Left ventricle myocardium inferior (tissue), 1 donor: ENCODE measurements at places on chromosomes 4 and X. TPM values are rescaled to one million over a fixed set of nuclear protein-coding genes. Genes with fewer than 3 reads are reported as not detected.
A peak's percentile ranks its signal among the peaks of the same experiment; 100 is the strongest.

GRCh38 chr4:2007804-2008670 is 737 bp downstream of the NELFA start:
- peak overlapping the region; percentile 99 for H3K27ac ChIP-seq
- H3K36me3 ChIP-seq = peaks cover 33% of the 10 kb centered on the region
- H3K4me1 ChIP-seq = peaks cover 50% of the 10 kb centered on the region
- H3K27me3 ChIP-seq = no peaks in the 10 kb centered on the region
- peak overlapping the region; percentile 91 for H3K4me3 ChIP-seq

GRCh38 chrX:50565718-50566117 is 95.1 kb upstream of the DGKK start:
- DNase-seq = no peak
- no peak overlapping the region for H3K27ac ChIP-seq
- no peak overlapping the region for H3K4me3 ChIP-seq
- H3K4me1 ChIP-seq = no peaks in the 10 kb centered on the region

- no peaks in the 10 kb centered on the region for H3K36me3 ChIP-seq
- H3K27me3 ChIP-seq = peaks cover 77% of the 10 kb centered on the region
- no peak overlapping the region for H3K4me3 ChIP-seq
- H3K4me1 ChIP-seq = no peaks in the 10 kb centered on the region
- DNase-seq = no peak
These were observed 8.8 kb downstream of the JAKMIP1 start for GRCh38 chr4:6191448-6192130.

GRCh38 chr4:134243742-134244713 is 42.4 kb upstream of the PABPC4L start:
- H3K36me3 ChIP-seq = no peaks in the 10 kb centered on the region
- H3K4me1 ChIP-seq = no peaks in the 10 kb centered on the region
- no peaks in the 10 kb centered on the region for H3K27me3 ChIP-seq
- DNase-seq = no peak
- no peak overlapping the region for H3K4me3 ChIP-seq

DNA sequence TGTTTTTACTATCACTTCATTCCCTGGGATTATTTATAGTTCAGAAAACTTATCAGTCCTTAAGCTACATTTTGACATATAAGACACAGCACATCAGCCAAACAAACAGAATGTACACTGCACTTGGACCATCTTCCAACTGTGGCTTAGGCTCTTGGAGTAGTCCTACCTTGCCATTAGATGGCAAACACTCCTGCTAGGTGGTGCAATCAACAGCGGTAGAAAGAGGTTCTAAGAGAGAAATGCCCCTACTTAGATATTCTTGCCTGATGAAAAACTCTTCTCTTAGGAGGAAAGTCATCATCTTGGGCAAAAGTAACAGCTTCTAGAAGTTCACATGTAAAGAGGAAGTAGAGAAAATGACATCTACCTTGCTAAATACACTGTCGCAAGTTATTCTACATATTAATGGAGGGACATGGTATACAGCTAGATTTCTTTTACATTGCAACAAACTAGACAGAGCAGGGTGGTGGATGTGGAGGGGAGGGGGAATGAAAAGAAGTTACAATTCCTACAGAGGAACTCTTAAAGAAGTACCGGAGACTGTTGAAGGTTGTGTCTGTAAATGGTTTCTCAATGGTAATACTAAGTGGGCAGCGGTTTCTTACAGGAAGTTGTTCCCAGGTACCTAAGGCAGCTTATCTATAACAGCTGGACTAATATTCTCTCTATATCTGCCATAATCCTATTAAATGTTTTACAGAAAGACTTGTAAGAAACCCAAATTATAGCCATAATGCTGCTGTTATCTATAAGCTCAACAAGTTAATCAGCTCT is 8.1 kb upstream of the STPG2 start:
- H3K36me3 ChIP-seq = no peaks in the 10 kb centered on the region
- H3K27ac ChIP-seq = no peak overlapping the region
- DNase-seq = no peak
- H3K27me3 ChIP-seq = no peaks in the 10 kb centered on the region

GRCh38 chrX:39729981-39730661 is 367.6 kb downstream of the BCOR start:
- no peaks in the 10 kb centered on the region for H3K36me3 ChIP-seq
- H3K27me3 ChIP-seq = no peaks in the 10 kb centered on the region
- H3K27ac ChIP-seq = no peak overlapping the region
- no peak overlapping the region for H3K4me3 ChIP-seq
- no peak for DNase-seq

- H3K27me3 ChIP-seq = no peaks in the 10 kb centered on the region
- DNase-seq = no peak
- no peaks in the 10 kb centered on the region for H3K4me1 ChIP-seq
- H3K4me3 ChIP-seq = no peak overlapping the region
- no peaks in the 10 kb centered on the region for H3K36me3 ChIP-seq
These were observed 329.9 kb downstream of the TECRL start for GRCh38 chr4:64079316-64079715.

GRCh38 chr4:77120886-77121508 is 36.0 kb upstream of the CCNG2 start:
- H3K4me1 ChIP-seq = no peaks in the 10 kb centered on the region
- no peak for DNase-seq
- H3K27me3 ChIP-seq = peaks cover 35% of the 10 kb centered on the region
- H3K27ac ChIP-seq = no peak overlapping the region
- no peak overlapping the region for H3K4me3 ChIP-seq

- H3K4me3 ChIP-seq = no peak overlapping the region
- peaks cover 47% of the 10 kb centered on the region for H3K36me3 ChIP-seq
- DNase-seq = no peak
- H3K27me3 ChIP-seq = no peaks in the 10 kb centered on the region
- H3K4me1 ChIP-seq = peaks cover 67% of the 10 kb centered on the region
- peak overlapping the region; percentile 73 for H3K27ac ChIP-seq
These were observed 37.0 kb downstream of the HTT start for GRCh38 chr4:3111461-3111860.

DNA sequence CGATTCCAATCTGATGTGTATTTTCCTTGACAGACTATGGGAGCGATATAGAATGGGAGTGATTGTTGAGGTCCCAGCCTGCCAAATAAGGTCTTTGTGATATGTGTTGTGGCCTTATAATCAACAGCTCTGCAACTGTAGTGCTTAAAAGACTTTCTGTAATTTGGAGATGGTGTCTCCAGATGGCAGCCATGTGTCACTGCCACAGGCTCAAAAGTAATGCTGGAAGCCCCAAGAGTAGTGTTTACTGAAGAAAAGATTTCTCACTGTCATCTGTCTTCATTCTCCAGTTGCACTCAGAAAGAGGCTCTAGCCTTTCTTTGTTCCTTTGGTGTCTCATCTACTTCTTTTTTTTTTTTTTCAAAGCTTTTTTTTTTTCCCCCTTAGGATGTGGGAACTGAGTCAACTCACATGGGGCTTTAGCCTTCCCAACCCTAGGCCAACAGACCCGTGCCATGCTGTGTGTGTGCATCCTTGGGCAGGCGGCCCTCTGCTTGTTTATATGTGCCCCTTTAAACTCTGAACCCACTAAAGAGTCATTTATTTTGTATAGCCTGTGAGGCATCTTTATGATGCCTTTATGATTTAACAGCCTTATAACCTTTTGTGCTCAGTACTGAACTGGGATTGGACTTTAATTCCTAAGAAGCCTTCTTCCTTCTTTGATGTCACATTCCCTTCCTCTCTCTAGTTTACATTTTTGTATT is 15.6 kb downstream of the SRPX2 start:
- H3K4me1 ChIP-seq = no peaks in the 10 kb centered on the region
- no peak overlapping the region for H3K4me3 ChIP-seq
- no peaks in the 10 kb centered on the region for H3K27me3 ChIP-seq
- DNase-seq = no peak

GRCh38 chr4:159052315-159052714 is 50.6 kb upstream of the RAPGEF2 start:
- H3K4me1 ChIP-seq = peaks cover 11% of the 10 kb centered on the region
- no peaks in the 10 kb centered on the region for H3K27me3 ChIP-seq
- no peak overlapping the region for H3K27ac ChIP-seq
- no peak for DNase-seq

- no peak overlapping the region for H3K27ac ChIP-seq
- DNase-seq = no peak
- H3K36me3 ChIP-seq = no peaks in the 10 kb centered on the region
- no peak overlapping the region for H3K4me3 ChIP-seq
- no peaks in the 10 kb centered on the region for H3K27me3 ChIP-seq
These were observed 397.6 kb upstream of the PITX2 start for GRCh38 chr4:111020476-111020875.

DNA sequence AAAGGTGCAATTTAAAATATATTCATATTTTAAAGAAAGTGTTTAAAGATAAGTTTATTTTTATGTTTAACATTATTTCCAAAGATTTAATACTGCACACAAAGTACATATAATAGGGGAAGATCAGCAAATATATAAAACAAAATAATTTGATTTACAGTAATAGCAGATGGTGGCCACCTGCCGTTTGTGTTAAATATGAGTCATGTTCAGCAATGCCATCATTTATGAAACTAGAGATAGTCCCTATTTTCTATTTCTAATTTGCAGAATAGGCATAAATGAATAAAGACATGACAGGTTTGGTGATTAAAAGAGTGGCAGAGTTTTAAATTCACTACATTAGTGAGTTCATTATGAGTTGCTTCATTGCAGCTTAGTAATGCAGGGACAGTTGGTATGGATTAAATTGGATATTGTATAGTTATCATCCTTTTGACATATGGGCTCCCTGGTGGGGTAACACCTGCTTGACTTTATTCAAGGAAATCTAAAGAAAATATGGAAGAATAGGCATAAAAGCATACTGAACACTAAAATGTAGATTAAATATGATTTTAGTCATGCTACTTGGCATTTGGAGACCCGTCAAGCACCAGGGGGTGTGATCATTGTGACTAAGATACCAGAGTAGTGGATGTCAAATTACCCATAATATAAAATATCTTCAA is 78.8 kb upstream of the BANK1 start:
- no peak for DNase-seq
- H3K4me3 ChIP-seq = no peak overlapping the region
- no peaks in the 10 kb centered on the region for H3K36me3 ChIP-seq
- H3K4me1 ChIP-seq = no peaks in the 10 kb centered on the region

- H3K36me3 ChIP-seq = no peaks in the 10 kb centered on the region
- no peaks in the 10 kb centered on the region for H3K4me1 ChIP-seq
- no peak overlapping the region for H3K27ac ChIP-seq
These were observed 152.1 kb downstream of the SLC39A8 start for GRCh38 chr4:102193145-102193544.

DNA sequence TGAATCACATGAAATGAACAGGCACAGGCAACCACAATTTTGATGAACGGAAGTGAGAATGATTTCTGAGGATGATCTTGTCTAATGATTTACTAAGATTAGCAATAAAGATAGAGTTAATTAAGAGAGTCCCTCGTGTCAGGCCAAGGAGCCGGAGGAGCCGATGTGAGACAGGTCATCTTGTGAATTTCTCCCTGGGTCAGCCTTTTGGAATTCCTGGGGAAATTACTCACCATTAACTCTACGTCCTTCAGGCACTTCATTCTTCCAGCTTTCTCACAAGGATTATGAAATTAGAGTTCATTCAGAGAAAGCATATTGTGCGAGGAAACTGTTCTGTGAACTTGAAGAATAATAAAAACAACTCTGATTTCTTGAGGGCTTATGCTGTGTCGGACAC is 86.7 kb downstream of the PSAPL1 start:
- no peaks in the 10 kb centered on the region for H3K4me1 ChIP-seq
- H3K4me3 ChIP-seq = no peak overlapping the region

DNA sequence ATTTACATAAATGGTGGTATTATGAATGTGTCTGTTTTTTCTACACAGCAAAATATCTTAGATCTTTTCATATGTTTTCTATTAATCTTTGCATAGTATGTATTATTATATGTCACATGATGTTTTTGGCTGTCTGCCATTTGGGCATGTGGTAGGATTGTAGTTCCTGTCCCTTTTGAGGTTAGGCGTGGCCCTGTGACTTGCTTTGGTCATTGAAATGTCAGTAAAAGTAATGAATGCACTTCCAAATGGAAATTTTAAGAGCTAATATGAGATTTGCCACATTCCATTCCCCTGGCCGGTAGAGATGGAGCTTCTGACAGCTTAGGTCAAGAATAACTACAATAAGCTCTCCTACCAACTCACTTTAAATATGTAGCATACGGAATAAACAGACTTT is 45.1 kb downstream of the JADE3 start:
- H3K27me3 ChIP-seq = no peaks in the 10 kb centered on the region
- H3K36me3 ChIP-seq = no peaks in the 10 kb centered on the region
- no peak overlapping the region for H3K27ac ChIP-seq

DNA sequence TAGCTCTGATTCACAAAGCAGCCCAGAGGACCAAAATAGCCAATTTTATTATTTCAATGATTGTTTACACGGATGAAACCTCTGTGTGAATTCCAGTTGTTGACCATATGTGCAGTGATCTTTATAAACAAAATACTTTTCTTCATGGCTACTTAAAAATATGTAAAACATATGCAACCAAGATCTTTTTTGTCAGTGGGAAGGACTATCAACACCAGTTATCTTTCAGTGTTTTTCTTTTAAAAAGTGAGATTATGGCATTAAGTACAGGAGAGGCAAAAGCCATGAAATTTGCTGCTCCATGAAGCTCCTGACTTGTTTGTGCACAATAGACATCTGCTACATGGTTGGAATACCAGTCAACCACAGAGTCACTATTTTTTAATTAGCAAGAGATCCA is 184.4 kb downstream of the DKK2 start:
- no peak overlapping the region for H3K4me3 ChIP-seq
- no peak for DNase-seq
- H3K27me3 ChIP-seq = no peaks in the 10 kb centered on the region

DNA sequence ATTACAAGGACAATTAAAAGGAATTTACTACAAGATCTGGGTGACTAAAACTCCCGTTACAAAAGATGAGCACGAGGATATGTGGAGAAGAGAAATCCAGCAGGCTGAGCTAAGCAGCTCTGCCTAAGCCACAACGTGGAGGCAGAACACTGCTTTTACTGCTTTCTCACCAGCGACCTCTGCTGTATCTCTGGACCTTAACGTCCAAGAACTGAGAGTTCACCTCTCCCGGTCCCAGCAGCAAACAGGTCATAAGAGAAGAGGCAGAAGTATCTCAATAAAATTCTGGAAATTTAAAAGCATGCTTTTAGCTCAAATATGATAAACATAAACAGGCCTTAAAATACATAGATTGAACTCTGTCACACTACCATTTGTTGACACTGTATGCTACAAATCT is 81.0 kb downstream of the ADGRA3 start:
- H3K36me3 ChIP-seq = peaks cover 3% of the 10 kb centered on the region
- no peak overlapping the region for H3K4me3 ChIP-seq
- H3K27me3 ChIP-seq = no peaks in the 10 kb centered on the region
- H3K4me1 ChIP-seq = no peaks in the 10 kb centered on the region

SHOX gene
- not detected for total RNA-seq

GAGE12E gene
- not detected for total RNA-seq

GRIA3 gene
- total RNA-seq = 3.7 TPM

C4orf54 gene
- total RNA-seq = 1.2 TPM

MAGEA8 gene
- total RNA-seq = not detected

SLC25A6 gene
- total RNA-seq = 158 TPM

SLC26A1 gene
- total RNA-seq = not detected

AMOT gene
- total RNA-seq = 6.1 TPM
